Mucosa of gallbladder (tissue), 1 donor: ENCODE measurements at places on chromosomes 2 and 18. TPM values are rescaled to one million over a fixed set of nuclear protein-coding genes. Genes with fewer than 3 reads are reported as not detected.

- DNase-seq = no peak
Measured at GRCh38 chr2:187313831-187314230, 134.2 kb downstream of the CALCRL start.

DNA sequence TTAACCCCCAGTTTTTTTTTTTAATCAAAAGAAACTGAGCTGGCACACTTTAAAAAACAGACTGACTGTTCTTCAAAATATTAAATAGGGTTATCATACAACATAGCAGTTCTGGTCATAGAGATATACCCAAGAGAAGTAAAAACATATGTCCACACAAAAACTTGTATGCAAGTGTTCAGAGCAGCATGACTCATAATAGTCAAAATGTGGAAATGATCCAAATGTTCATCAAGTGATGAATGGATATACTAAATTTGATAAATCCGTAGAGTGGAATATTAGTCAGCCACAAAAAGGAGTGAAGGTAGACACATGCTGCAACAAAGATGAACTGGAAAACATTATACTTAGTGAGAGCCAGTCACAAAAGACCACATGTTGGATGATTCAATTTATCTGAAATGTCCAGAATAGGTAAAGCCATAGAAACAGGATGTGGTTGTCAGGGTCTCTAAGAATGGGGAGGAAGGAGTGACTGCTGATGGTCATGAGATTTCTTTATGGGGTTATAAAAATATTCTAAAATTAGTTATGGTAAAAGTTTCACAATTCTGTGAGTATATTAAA, 5.1 kb downstream of the SMIM21 start:
- no peak for DNase-seq

DNA sequence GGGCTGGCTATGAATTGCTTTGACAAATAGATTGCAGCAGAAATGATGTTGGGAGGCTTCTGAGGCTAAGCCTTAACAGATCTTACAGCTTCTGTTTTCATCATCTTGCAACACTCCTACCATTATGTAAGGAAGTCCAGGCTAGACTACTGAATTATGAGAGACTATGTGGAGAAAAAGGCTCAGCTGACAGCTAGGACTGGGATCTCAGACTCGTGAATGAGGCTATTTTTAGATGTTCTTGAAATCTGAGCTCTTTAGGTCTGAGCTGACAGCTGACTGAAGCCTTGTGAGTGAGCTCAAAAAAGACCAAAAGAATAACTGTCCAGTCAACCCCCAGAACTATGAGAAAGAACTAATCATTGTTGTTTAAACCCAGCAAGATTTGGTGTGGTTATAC, 70.3 kb downstream of the VWC2L start:
- DNase-seq = no peak

DNA sequence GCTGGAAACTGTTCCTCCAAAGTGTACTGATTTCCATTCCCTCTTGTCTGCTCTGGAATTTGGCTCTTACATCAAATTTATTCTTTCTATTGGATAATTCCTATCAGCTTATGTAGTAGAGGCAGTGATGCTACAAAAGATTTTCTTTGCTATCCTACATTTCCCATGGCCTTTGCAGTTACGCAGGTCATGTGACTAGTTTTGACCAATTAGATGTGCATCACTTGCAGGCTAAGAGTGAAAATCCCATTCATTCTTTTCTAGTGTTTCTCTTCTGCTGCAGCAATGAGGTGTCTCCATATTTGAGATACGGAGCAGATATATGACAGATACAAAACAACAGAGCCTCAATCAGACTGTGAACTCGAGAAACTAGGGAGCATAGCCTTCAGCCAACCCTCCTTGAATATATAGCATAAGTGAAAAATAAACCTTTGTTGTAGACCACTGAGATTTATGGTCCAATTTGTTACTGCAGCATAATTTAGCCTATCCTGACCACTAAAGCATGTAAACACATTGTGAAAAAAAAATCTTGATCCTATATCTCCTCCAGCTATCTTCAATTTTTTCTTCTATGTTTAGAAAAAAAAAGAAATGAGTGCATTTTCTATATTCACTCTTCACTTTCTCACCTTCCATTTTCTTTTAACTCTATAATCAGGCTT, 102.0 kb downstream of the HNMT start:
- DNase-seq = no peak

DNA sequence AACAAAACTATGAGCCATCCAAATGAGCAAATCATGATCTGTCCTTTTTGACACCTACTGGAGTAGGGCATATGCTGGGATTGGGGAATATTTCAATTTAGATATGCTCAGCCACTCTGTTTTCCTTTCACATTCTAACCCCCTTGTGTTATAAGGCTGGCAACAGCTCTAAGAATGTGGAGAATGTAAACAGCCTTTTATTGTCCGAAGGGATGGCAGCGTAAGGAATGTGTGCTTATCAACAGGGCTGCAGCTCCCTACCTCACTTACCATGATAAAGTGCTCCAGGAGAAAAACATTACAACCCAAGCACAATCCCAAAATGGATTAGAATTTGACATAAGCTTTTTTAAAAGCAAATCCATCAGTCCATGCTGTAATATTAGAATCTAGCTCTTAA, 2.2 kb downstream of the NXPH2 start:
- no peak for DNase-seq

- DNase-seq = no peak
Measured at GRCh38 chr2:219429958-219430606, 4.6 kb upstream of the SPEG start.

GRCh38 chr2:47033102-47033880, 117.7 kb upstream of the MCFD2 start:
- no peak for DNase-seq

- no peak for DNase-seq
Measured at GRCh38 chr2:83386549-83386948, 1072.5 kb downstream of the SUCLG1 start.

DNA sequence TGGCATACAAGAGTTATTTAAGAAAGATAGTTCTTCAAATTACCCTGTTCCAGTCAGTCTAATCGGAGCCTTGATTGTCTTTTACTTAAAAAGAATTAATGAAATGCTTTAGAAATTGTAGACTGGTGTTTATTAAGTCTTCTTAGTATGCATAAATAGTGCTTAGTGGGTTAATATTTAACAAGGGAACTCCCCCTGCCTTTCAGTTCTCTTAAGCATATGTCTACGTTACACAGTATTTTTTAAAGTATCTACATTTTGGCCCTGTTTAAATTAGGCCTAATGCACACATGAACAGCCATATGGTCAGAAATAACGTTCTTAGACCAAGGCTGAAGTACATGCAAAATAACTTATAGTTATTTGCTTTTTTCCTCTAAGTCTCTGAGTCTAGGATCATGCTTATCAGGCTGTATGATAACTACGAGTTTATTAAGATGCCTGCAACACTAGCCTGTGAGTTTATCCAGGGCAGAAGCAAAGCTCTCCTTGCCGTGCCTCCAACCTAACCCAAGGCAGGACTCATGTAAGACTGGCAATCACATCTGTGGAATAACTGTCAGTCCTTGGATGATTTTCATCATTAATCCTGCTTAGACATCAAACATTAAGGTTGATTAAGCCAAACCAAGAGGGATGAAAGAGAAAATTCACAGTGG, 6.7 kb downstream of the BCL2 start:
- no peak for DNase-seq

DNA sequence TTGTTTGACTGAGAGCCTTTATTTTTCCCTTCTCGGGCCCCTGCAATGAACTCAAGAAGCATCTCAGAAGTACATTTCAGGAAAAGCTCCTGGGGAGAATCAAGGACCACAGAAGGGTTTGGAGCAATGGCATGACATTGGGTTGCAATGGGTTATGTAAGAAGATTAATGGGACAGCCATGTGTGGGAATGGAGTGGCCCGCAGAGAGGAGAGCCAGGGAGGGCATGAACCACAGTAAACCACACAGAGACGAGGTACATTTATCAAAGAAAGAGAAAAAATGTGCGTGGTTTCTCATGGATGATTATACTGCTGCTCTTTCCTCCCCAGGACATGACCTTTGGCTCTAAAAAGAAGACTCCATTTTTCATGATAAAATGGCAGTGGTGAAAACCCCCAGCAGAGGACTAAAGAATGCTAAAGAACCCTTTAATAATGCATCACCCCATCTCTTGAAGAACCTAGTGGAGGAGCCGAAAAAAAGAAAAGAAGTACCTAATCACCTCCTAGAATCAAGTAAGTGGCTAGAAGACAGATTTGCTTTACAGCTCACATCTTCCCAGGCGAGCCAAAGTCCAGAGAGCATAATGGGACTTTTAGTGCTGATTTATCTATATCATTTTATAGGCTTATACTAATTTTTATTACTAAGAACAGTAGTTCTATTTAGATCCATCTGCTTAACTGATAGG, 1.7 kb downstream of the CFAP221 start:
- no peak for DNase-seq

DNA sequence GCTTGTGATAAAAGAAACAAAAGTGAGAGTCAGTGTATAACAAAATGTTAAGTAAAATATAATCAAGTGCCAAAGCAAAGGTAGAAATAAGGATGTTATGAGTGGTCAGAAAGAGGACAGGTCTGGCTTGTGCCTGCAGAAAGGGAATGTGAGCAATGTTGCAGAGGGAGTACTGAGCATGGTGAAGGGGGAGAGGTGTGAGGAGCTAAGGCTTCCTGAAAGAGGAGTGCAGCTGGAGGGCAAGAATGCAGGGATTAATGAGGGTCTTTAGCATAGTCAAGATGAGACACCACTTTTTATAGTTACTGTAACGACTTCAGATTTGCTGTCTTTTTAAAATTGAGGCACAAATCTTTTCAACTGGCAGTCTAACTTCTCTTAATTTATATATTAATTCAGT, 22.0 kb upstream of the FIGN start:
- DNase-seq = no peak

DNA sequence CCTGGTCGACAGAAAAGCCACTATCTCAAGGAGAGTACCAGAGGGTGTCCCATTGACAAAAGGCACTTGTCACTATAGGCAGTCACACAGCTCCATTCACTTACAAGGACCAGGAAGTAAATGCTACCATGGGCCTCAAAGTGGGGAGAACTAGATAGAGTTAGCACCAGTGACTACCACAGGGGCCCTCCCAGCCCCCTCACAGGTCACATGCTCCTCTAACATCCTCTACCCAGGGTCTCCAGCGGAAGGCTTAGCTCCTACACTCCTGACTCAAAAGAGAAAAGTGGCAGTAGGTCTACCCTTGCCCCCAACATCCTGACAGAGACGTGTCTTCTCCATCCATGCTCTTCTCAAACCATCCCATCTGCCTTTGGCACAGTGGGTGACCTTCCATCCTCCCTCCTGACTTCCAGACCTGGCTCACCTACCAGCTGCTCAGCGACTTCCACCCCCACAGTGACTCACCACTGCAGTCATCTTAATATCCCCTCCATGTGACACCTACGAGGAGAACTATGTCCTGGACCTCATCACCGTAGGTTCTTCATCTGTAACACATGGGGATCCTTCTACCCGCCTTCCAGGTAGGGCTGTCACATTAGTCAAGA, 5.6 kb upstream of the DNMT3A start:
- DNase-seq = no peak

DNA sequence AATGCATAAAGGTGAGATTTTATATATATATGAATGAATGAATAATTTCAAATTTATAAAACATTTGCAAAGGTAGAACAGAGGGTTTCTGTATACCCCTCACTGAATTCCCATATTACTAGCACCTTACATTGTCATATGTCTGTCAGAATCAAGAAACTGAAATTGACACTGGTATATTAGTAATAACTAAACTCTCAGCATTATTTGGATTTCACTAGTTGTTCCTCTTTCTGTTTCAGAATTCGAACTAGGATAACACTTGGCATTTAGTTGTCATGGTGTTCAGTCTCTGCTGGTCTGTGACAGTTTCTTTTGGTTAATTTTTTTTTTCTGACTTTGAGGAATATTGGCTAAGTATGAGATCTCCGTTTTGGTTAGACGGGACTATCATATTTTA, 275.9 kb downstream of the DCC start:
- no peak for DNase-seq

DNA sequence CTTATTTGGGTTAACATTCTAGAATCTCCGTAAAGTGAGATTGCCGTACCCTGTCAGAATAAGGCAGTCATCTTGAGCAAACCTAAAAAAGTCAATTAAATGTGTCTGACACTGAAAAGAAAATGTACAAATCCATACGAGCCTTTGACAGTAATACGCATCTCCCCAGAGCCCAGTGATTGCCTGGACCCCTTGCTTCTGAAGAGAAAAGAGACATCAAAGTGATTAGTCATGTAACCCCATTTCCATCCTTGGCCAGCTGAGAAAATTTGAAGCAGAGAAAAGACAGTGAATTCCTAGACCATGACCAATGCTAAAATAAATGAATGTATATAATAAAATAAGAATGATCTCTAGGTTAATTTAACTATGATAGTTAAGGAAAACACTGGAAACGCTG, 1499.4 kb downstream of the SUCLG1 start:
- DNase-seq = no peak

DNA sequence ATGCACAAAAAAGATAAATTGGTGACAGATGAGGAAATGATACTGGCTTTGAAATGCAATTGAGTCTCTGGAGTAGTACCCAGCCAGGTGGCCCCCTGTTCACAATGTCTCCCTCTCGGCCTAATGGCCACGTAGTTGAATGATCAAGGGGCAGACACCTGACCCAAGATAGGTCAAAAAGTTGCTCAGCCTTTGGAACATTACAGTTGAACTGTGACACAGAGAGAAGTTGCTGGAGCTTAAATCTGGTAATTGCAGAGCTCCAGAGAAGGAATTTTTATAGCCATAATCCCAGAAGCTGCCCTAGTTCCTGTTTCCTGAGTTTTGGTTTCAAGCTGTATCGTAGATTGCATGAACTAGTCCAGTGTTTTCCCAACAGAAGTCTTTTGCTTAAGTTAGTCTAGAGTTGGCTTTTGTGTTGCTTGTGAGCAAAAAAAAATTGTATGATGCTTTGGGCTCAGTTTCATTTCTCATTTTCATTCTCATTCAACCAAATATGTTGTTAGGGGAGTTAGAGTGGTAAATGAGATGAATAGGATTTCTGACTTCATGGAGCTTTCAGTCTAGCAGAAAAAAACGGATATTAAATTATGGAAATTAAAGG, 117.9 kb downstream of the CSRNP3 start:
- no peak for DNase-seq

Gene COL6A3
- 258 TPM for total RNA-seq

Gene HOXD10
- total RNA-seq = not detected

Gene TPRKB
- total RNA-seq = 16.8 TPM

Gene STPG4
- total RNA-seq = 0.20 TPM

Gene CDK15
- total RNA-seq = 3.1 TPM

Gene HOXD12
- total RNA-seq = not detected

Gene WDR33
- total RNA-seq = 49.2 TPM

Gene ZFP36L2
- 209 TPM for total RNA-seq

Gene GNLY
- 0.95 TPM for total RNA-seq
